SK-N-SH treated with all-trans-retinoic acid at 6 μM for 48 hours (cell line): ENCODE measurements at places on chromosomes 16 and 17.

GRCh38 chr16:57358527-57359095 lies at the start of gene CCL22:
Gene CCL22 (plus strand): TSS chr16:57358783. CDS start chr16:57358817, 34 bp downstream.
- no peak for ATAC-seq

GRCh38 chr17:43671031-43671692 lies 9.4 kb upstream of the MEOX1 start:
- no peak for ATAC-seq

- ATAC-seq = peak; percentile 50
Measured at GRCh38 chr17:75854101-75854748, 910 bp downstream of the WBP2 start.

DNA sequence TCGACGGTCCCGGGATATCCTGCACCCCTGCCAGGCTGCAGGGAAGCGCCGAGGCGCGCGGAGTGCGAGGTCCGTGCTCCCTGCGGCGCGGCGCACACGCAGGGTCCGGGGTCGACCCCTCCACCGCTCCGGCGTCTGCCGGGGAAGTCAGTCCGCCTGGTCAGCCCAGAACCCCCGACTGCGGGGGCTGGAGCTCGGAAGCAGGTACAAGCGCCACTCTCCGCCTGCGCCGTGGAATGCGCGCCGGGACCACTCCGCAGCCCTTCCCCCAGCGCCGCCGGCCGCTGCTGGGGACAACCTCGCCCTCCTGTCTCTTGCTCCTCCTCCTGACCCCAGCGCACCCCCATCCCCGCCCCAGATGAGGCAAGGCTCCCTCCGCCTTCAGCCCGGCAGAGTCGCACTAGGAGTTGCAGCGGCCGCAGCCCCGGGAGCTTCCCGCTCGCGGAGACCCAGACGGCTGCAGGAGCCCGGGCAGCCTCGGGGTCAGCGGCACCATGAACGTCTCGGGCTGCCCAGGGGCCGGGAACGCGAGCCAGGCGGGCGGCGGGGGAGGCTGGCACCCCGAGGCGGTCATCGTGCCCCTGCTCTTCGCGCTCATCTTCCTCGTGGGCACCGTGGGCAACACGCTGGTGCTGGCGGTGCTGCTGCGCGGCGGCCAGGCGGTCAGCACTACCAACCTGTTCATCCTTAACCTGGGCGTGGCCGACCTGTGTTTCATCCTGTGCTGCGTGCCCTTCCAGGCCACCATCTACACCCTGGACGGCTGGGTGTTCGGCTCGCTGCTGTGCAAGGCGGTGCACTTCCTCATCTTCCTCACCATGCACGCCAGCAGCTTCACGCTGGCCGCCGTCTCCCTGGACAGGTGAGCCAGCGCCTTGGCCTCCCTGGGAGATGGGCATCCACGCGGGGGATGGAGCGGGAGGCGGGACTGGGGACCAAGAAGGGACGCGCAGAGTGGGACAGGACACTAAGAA lies at the start of gene GALR2:
TSS of gene GALR2 (plus strand) at position 392 of the 974 bp plus-strand sequence. CDS start at position 495, 103 bp downstream.
- ATAC-seq = no peak

GRCh38 chr17:70201872-70202419 lies 32.6 kb downstream of the KCNJ2 start:
- ATAC-seq = no peak

DNA sequence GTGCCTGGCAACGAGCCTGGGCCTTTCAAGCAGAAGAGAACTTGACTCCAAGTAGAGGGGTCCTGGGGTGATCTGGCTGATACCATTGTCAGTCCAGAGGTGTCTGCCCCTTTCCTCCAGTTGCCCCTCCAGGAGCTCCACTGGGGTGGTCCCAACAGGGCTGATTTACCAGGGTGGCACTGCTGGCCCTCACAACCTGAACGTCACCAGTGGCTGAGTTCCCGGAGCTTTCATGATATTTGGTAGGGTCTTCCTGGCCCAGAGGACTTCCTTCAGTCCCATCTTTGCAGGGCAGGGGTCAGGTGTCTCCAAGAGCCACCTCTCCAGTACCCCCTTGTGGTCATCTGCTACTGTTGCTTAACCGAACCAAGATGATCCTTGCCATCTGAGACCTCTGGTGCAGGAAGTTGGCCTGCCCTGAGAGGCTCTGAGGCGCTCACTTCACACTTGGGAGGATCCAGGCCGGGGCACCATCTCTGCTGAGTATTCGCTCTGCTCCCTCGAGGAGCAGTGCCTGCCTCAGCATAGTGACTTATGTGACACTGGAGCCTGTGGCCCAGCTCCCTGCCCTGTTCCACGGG lies 3.5 kb downstream of the LIMD2 start:
- peak; percentile 33 for ATAC-seq

GRCh38 chr17:31529841-31530251 lies 138.4 kb downstream of the RAB11FIP4 start:
- ATAC-seq = no peak

DNA sequence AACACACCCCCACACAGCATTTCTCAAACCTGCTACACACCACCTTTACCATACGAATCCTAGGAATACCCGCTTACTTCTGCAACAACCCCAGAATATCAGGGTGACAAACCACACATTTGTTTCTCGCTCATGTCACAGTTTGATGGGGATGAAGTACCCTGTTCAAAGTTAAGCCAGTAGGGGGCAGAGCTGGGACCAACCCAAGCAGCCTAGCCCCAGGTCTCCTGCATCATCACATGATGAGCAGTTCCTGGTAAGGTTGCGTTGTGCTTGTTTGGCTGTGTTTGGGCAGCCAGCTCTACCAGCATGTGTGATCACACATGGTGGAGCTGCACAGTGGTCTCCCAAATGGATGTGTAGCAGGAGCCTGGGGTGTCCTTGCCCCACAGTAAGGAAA lies 103.6 kb upstream of the C16orf82 start:
- no peak for ATAC-seq

GRCh38 chr16:50925758-50926357 lies 184.0 kb downstream of the CYLD start:
- ATAC-seq = no peak
